ENCODE measurements at places on chromosomes 6 and 20. TPM values are rescaled to one million over a fixed set of nuclear protein-coding genes. Genes with fewer than 3 reads are reported as not detected.
A peak's percentile ranks its signal among the peaks of the same experiment; 100 is the strongest.

Gene OR2H1
- not detected for total RNA-seq

Gene VWA7
- 8.1 TPM for total RNA-seq

Gene IPCEF1
- 5.7 TPM for total RNA-seq

Gene TP53TG5
- total RNA-seq, result not detected

Gene HTR1E
- not detected for total RNA-seq

Gene SYCP2L
- total RNA-seq, result 0.95 TPM

Gene RIMS4
- not detected for total RNA-seq

Gene EBF4
- 4.4 TPM for total RNA-seq

DNA sequence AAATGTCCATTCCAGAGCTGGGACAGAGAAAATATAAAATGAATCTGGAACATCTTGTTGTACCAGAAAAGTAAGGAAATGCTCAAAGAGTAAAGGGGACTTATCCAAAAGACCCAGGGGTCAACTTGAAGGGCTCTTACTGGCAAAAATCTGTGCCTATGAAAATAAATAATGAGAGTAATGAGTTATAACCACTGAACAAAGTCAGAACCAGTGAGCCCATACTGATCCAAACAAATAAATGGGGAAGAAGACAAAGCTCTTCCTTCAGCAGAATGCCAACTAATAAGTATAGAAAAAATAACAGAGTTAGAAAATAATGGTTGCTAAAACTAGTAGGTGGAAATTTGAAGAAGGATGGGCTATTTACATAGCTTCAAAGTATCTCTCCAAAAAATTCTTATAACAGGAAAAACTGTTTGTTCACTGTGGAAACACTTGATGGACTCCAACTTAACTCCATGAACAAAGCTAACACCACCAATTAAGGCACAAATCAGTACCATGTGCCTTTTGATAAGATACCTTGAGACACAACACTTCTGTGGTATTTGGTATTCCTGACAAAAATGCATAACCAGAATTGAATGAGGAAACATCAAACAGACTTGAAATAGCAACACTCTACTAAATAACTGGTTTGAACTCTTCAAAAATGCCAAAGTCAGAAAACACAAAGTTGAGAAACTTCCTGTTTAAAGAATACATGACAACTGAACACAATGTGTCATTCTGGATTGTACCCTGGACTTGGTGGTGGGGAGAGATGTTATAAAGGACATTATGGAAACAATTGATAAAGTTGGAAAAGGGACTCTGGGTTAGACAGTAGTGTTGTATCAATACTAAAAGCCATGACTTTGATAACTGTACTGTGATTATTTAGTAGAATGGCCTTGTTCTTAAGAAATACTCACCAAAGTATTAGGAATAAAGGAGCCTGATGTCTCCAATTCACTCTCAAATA lies 197.5 kb downstream of the ISM1 start:
- no peak for DNase-seq

DNA sequence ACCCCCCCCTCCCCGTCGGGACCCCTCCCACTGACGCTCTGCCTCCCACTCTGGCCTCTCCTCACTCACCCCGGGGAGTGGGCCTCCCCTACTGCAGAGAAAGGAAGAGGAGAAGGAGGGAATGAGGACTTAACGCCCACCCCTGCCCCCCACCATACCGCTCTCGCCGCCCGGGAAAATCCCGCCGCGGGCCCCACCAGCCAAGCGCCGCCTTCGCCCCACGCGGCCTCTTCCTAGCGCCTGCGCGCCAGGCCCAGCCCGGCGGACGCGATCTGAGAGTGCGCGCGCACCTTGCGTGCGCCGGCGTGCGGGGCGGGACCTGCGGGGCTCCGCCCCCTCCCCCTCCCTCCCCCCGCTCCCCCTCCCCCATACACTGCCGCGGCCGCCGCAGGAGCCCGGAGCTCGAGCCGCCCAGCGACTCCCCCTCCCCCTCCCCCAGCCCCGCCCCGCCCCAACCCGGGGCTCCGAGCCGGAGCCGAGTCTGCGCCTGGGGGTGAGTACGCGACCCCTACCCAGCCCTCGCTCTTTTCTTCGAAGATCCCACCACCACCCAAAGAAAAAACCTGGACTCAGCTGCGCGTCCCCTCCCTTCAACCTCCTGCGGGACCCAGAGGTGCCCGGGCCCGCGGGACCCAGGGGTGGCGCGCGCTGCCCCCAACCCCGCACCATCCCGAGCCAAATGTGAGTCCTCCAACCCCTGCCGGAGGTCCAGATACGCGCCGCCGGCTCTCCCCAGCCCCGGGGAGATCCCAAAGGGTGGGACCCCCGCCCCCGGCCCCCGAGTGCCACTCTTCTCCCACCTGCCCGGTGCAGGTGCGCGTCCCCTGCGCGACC lies at the start of the genes MRPL14 and TMEM63B:
Gene MRPL14, minus strand, starts transcription at position 267 of the 834 bp plus-strand sequence. CDS start 10,841 bp downstream, outside the sequence.
Gene TMEM63B, plus strand, starts transcription at position 369 of the 834 bp plus-strand sequence. CDS start 7,031 bp downstream, outside the sequence.
- peak; percentile 91 for DNase-seq

GRCh38 chr6:116217069-116217468 lies 36.8 kb downstream of the TSPYL4 start:
- DNase-seq, result no peak

DNA sequence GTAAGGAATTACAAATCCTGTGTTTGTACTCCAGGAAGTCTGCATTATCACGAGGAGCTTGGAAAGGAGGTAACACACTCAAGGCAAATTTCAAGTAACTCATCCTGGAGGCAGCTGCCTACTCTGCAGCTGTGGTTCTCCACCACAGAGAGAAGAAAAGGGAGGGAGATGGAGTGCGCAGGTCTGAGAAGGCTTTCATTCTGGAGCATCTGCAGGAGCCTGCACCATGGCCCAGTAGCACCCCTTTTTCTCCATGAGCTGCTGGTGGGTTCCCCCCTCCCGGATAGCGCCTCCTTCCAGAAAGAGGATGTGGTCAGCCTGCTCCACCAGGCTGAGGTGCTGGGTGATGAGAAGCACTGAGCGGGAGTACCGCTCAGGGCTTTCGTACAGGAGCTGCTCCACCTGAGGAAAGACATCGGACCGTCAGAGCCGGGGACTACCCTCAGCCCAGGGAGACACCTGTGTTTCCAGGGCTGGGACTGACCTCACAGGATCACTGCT lies 1.6 kb upstream of the PSMB8 start:
- peak; percentile 45 for DNase-seq

DNA sequence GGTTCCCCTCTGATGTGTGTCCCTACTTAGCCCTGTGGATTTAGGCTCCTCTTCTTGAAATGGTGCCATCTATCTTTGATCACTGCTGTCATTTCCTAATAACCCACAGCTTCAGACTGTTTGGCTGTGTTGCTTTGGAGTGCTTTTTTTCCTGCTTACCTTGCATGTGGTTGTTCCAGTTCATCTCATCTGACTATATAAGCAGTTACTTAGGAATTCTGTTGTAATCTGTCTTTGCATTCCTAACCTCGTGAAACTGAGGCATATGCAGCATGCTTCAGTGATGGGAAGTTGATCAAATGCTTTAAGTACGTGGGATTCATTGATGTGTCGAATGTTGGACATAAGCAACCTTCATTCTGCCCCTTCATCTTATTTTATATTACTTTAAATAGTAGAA lies 115.8 kb upstream of the FLRT3 start:
- no peak for DNase-seq

- DNase-seq, result no peak
These were observed 28.8 kb upstream of the PLCG1 start for GRCh38 chr20:41108531-41108930.

DNA sequence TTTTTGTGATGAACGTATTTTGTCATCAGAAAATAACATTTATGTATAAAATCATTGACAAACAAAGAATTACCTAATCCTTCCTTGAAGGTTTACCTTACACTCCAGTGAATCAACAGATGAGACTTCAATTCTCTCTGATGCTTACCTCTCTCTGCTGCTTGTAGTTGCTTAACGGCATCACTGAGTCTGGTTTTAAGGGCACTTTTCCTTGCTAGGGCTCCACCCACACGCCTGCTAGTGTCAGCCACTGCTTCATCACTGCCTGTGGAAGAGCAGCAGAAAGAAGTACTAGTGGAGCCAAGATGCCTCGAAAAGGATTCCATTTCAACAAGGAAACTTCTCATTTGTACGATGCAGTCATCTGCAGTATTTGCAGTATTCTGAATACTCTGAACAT lies 63.0 kb downstream of the FAM229B start:
- DNase-seq, result no peak

GRCh38 chr6:53707108-53707897 lies 41.7 kb upstream of the KLHL31 start:
- DNase-seq, result no peak

DNA sequence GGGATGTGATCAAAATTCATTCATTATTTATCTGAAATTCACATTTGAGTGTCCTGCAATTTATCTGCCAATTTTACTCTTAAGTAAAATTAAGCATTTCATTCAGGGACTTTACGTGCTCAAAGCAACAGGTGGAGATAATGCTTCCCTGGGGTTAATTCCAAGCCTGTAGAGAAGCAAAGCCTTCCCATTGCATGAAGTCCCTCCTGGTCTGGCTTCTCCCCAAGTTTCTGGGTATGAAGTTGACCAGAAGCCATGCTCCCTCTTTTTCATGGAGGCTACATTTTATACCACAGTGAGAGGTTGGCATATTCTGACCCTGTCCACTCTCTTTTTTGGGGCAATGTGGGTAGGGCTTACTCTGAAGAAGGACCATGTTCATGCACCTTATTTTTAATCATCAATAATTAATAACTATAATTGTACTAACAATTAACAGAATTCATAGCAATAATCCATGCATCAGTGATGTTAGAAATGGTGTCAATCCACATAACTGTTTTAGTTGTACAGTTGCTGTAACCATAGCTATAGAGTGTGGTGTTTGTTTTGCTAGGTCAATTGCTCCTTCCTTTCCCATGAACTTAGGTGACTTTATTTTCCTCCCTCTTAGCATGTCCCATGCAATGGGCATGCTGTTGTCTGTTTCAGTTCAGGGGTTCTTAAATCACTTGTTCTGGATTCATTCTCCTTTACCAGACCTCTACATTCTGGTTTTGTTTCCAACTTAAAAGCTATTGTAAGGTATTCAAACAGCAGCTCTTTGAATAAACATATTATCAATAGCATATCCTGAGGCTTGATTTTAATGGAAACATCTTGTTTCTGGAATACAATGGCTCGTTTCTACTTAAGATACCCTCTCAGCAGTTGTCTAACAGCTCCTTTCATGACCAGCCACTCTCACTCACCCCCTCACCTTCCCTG lies 1.5 kb downstream of the LAMA4 start:
- DNase-seq, result no peak

GRCh38 chr6:136920216-136920615 lies 1.9 kb upstream of the SLC35D3 start:
- DNase-seq, result no peak

- no peak for DNase-seq
These were observed 9.6 kb upstream of the IL17A start for GRCh38 chr6:52176550-52176949.

DNA sequence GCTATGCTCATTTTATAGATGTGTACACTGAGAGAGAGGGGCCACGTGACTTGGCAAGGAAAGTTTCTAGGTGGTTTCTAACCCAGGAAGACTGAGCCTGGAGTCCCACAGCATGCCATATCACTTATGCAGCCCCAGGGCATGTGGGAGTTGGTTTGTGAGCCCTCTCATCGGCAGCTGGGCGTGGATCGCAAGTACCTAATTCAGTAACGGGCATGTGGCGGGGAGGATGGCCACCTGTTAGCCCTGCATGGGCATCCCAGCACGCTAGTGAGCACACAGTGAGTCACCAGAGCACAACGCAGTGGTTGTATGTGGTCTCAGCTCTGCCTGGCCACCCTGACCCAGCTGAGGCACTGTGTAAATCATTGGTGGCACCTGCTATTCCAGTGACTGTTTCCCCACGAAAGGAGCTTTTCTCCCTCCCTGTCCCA lies 88.3 kb downstream of the NINL start:
- DNase-seq, result no peak

DNA sequence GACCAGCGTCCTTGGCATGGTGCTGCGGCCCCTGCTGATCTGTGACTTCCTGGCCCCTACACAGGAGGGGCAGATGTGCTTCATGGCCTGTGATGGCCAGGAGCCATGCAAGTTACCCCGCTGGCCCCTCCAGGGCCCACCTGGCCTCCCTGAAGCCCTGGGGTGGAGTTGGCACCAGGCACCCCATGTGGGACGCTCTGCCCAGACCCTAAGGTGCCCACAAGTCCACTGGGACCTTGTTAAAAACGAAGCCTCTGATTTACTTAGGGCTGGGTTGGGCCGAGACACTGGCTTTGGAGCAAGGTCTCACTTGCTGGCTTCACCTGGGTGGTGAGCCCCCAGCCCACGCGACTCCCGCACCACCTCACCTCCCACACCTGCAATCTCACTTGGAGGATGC lies 139.0 kb downstream of the PHACTR3 start:
- DNase-seq, result no peak
